ENCODE measurements at places on chromosomes 5 and 9. TPM values are rescaled to one million over a fixed set of nuclear protein-coding genes. Genes with fewer than 3 reads are reported as not detected.

STC2 gene
- total RNA-seq = 113 TPM

ST8SIA4 gene
- total RNA-seq = 0.29 TPM

GZMA gene
- total RNA-seq = not detected

NR4A3 gene
- 2.0 TPM for total RNA-seq

GAS1 gene
- 37.4 TPM for total RNA-seq

INSL4 gene
- total RNA-seq = not detected

NSUN2 gene
- total RNA-seq = 40.9 TPM
